ENCODE measurements at places on chromosomes 4 and X.

DNA sequence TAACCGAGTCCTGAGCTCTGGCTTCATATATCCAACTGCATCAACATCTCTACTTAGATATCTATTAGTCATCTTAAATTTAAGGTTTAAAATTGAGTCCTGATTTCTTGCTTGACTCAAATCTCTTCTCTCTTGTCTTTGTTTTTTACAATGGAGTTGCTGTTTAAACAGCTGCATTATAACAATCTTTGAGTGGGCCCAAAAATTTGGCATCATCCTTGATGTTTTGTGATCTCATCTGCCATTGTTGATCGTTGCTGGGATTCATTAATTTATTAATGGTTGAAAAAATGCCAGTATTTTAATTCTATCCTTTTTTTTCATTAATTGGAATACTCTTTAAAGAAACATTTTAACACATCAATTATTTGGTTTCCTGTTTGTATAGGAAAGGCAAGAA is 82.2 kb downstream of the STIM2 start:
- DNase-seq: no peak

GRCh38 chrX:13119386-13119785 is 75.0 kb upstream of the FAM9C start:
- no peak for DNase-seq

DNA sequence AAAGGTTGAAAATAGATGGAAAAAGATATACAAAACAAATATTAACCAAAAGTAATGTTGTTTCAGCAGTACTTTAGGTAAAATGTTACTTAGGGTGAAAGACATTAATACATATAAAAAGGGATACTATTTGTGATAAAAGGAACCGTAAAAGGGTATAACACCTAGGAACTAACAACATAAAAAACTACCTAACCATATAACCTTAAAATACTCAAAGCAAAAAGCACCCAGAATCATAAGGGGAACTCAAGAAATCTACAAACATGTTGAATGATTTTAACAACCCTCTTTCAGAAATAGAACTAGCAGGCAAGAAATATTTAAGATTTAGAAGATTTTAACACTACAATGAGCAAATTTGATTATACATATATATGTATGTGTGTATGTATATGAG is 11.5 kb downstream of the MOSPD2 start:
- DNase-seq: no peak

DNA sequence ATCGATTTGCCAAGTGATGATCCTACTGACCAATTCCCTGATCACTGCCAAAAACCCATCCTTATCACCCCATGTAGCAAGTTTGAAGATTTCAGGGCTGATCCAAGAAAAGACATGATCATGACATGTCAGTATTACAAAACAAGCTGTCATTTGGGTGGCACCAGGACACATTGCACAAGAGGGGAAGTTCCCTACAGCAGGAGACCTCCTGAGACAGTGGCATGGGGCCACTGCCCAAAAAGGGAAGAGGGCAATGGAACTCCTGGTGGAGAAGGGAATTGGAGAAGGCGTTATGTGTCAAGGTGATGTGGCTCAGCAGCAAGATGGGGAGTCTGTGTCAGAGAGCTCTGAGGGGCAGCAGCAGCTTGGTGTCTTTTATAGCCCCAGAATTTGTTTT is 43.4 kb downstream of the ZNF182 start:
- no peak for DNase-seq

GRCh38 chrX:2657532-2658113 is 33.5 kb upstream of the CD99 start:
- DNase-seq: no peak

DNA sequence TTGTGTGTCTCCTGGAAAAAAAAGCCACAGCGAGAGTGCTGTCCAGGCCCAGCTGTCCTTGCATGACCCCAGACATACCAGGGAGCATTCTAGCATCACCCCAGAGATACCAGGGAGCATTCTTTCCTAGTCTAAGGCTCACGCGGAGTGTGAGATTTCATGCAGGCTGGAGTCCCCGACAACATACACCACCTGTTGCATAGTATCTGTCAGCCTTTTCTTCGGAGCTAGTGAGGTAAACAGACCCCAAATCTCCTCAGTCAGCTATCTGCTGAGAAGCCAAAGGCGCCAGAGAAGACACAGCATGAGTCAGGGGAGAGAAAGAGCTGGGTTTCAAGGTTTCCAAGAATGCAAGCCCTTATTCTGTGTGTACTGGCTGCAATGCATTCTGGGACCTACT is 23.1 kb upstream of the ZXDA start:
- DNase-seq: no peak

DNA sequence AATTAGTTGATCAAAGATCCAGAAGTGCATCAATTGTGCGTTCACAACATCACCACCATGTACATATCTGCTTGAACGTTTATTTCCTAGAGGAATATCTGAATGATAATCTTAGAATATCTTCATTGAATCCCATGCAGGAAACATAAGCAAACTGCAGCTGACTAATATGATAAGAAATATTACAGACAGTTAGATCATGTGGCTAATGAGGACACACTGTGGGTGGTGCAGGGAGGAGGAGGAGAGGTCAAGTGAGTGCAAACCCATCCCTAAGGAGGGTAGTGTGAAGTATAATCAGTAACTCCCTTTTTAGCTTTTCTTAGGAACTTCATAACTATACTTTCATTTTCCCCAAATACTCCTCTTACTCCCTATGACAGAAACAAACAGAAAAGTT is 58.3 kb upstream of the HPGD start:
- DNase-seq: no peak

GRCh38 chrX:153487590-153488071 is 7.1 kb upstream of the BGN start:
- no peak for DNase-seq

DNA sequence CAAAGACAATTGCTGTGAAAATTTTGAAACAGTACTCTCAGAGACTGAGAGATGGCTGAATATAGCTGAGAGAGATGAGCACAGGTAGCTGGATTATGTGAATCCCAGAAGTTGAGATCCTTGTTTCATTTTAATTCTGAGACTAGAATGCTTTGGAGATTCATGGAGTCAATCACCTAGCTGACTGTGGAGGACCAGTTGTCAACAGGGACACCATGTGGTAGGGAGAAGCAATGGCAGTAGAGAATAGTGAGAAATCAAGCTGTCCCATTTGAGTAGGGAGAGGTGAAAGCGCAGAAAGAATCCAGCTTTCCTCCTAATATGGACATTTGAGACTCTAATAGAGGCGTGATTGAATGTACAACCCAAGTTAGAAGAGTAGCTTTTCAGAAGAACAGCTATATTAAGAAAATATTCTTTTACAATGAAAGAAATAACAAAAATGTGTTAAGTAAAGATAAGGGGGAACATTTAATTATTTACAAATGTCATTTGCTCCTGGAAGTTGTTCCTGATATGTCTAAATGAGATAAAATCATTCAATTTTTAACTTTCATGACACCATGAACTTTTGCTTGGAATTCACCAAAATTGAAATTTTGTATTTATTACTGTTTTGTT is 30.3 kb upstream of the GLRB start:
- DNase-seq: peak; percentile 60

DNA sequence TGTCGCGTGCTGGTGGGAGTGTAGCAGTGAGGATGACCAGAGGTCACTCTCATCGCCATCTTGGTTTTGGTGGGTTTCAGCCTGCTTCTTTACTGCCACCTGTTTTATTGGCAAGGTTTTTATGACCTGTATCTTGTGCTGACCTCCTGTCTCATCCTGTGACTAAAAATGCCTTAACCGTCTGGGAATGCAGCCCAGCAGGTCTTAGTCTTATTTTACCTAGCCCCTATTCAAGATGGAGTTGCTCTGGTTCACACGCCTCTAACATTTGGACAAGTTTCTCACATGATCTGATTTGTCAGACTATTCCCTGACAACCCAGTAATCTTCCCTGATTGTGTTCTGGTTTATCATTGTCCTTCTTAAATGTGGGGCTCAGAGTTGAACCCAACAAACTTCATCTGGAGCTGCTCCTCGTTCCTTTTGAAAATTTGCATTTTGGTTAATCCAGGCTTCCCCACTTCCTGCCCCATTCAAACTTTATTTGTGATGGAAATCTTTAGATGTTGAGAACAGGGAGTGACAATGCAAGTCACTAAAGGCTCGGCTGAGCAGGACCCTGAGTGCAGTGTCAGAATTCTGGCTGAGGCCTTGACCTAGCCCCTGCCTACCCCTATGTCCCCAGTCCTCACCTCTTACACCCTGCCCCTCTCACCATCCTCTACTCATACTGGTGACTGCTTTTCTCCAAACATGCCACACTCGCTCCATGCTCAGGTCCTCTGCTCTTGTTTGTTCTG is 226.8 kb downstream of the STIM2 start:
- no peak for DNase-seq

- no peak for DNase-seq
Measured at GRCh38 chrX:34749896-34750295, 92.8 kb upstream of the TMEM47 start.

GRCh38 chr4:86717651-86718050 is 123.5 kb downstream of the PTPN13 start:
- no peak for DNase-seq

- DNase-seq: no peak
Measured at GRCh38 chr4:7757501-7758471, 181.9 kb downstream of the AFAP1 start.

DNA sequence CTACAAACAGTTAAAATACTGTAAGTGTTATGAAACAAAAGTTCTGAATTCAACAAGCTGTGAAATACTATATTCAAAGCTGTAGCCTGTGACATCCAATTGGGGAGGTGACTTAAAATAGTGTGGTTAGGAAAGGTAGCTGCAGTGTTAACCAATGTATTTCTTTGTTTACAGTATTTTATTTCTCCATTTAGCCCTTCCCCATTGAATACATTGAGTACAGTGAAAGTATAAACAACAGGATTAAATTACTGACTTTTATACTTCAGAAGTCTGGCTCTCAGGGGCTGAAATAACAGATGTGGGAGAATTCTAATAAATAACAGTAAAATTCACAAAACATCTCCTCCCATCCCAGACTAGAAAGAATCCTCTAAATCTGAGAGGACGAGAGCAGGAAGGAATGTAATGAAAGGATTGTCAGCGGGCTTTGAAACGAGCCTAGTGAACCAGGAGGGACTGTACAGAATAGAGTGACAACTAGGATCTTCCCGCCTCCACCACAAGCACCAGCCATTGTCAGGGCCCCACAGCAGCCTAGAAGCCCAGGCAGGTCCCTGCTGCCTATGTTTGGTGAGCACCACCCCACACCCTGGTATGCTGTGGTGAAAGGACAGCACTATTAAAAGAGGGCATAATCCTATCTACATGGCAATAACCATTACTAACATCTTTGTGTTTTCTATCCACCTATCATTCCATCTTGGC is 73.7 kb downstream of the SPCS3 start:
- no peak for DNase-seq

DNA sequence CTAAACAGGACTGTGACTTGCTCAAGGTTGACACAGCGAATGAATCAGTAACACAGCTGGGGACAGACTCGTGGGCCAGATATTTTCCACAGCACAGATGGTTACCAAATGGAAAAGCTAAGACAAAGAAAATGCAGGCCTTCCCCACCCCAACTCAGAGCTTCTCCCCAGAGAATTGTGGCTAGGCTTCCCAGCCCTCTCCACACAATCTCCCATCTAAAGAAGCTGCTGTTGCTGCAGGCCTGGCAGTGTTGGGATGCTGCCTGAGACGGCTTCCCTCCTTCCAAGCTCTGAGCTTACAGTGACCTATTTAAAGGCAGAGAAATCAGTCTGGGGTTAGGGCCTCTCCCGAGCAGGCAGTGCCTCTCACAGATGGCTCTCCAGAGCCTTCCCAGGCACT is 46.5 kb upstream of the PGRMC1 start:
- DNase-seq: no peak

- DNase-seq: no peak
Measured at GRCh38 chr4:190121759-190122158, 51.8 kb upstream of the DUX4 start.

DNA sequence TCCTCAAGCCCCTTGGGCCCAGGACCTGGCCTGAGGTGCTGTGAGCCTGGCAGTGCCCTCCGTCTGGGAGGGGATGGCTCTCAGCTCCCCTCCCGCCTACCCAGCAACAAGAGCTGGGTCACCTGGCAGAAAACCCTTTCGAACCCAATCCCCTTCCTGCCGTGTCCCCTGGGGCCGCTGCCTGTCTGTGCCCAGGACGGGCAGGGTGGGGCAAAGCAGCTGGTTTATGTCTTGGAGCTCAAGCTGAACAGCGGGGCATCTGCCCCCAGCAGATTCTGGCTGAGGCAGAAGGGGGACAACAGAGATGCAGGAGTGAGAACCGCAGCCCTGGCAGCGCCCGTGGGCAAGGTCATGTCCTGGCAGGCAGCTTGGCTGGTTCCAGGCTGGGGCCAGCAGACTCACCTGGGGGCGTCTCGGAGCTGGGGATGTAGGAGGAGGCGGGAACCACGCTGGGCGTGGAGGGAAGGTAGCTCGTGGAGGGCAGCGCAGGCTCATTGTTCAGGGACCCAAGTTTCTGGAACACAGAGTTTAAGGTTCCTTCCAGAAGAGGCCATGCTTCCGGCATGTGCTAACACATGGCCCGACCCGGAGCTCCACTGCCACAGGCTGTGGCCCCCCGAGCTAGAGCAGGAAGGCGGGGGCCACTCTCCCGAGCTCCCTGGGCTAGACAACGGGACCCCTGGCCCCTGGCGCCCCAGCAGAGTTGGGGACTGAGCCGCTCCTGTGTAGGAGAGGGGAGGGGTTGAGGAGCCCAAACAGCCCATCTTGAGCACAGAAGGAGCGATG is 24.2 kb downstream of the NELFA start:
- no peak for DNase-seq

- DNase-seq: no peak
Measured at GRCh38 chr4:66556651-66557278, 886.5 kb upstream of the EPHA5 start.

DNA sequence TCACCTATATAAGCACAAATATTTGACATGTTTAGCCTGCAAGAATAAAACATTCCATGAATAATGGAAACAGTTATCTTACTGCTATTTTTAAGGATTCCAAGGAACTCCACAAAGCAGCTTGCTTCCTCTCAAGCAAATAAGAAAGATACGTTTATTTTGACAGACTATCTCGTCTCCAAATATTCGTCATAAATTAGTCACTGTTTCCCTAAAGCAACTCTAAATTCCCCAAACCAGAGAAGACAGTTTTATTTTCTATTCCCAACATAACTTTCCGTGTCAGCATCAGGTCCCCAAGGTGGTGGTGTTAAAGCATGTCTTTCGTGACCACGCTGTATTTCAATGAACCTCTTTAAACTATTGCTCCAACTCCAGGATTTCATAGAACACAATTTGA is 24.3 kb upstream of the DKK2 start:
- no peak for DNase-seq

DNA sequence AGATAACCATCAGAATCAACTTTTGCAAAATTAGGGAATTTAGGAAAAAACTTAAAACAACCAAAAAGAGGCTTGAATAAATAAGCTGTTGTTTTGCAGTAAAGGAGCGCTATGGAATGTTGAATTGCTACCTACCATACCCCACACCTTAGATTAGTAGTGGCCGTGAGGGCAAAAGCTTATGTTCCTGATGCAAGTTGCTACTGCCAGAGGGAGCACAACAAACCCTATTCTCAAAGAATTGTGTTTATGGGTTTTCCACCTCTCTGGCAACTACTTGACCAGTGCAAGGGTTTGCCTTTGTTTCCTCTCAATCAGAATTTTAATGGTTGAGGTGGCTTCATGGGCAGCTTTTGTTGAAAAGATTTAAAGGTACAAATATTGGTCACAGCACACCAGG is 268.1 kb downstream of the LAS1L start:
- no peak for DNase-seq

All from kidney capillary endothelial cell (primary cell).